Body of pancreas (tissue), 4 donors: ENCODE measurements at places on chromosomes 12 and 14. TPM values are rescaled to one million over a fixed set of nuclear protein-coding genes. Genes with fewer than 3 reads are reported as not detected.

GRCh38 chr12:127681151-127681754 is 585.7 kb upstream of the TMEM132C start:
- DNase-seq = no peak

PTGER2 gene
- total RNA-seq = not detected

CYP46A1 gene
- 4.9 TPM for total RNA-seq

SLC16A7 gene
- 50.4 TPM for total RNA-seq

FZD10 gene
- under 0.01 TPM for total RNA-seq

DNA sequence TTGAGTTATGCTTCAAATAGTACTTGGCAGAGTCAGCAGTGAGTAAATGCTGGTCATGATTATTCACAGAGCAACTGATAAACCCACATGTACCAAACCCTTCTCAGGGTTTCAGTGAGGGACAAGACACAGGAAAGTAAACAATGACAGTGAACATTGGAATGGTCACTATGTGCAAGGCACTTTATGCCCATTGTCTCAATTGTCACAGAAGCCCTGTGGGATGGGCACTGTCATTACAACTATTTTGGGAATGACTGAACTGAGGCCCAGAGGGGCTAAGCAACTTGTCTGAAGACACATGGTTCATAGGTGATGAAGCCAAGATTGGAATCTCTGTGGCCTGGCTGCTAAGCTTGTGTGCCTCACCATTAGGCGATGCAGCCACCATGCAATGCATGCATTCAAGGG is 238.5 kb downstream of the RBM19 start:
- no peak for DNase-seq

GRCh38 chr12:24798335-24798734 is 150.6 kb downstream of the BCAT1 start:
- no peak for DNase-seq

GRCh38 chr14:53534841-53535240 is 381.7 kb upstream of the DDHD1 start:
- no peak for DNase-seq

- DNase-seq = no peak
These were observed 1.4 kb upstream of the HOXC6 start for GRCh38 chr12:54026640-54027441.

B3GNT4 gene
- not detected for total RNA-seq

DNA sequence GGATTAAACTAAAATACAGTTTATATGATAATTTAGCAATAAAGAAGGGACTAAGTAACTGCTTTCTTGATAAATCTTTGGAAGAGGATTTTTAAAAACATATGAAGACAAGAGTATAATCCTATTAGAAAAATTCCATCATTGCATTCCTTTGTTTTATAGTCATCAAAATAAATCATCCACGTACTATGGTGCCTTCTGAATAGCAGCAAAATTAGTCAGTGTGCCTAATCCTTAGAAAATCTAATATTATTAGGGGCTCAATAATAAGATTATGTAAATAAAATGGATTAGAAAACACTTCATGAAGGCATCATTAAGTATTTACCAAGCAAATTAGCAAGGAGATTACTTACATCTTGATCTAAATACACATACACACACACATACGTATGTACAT is 102.1 kb downstream of the KCNH5 start:
- no peak for DNase-seq

- DNase-seq = peak; percentile 56
These were observed 26.3 kb downstream of the ANAPC5 start for GRCh38 chr12:121325922-121326396.

PTPN6 gene
- total RNA-seq = 18.4 TPM
